ENCODE measurements at places on chromosomes 4 and X.

DNA sequence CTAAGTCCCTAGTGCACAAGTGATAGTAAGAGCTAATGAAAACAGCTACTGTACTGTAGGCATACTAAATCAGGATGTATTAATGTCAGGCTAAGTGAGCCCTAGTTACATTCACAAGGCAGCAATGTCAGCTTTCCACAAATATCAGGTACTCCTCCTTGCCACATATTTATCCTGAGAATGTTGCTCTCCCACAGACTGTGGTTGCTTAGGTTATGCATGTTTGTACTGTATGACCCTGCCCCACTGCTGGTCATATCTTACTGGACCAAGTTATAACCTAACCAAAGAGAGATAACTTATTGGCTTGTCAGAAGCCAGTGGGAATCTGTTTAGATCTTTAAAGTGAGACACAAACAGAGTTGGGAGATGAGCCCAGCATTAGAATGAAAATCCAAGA is 241.0 kb downstream of the SLC39A8 start:
- DNase-seq, result no peak

GRCh38 chr4:106140601-106141000 is 175.4 kb downstream of the TBCK start:
- no peak for DNase-seq

- DNase-seq, result no peak
These were observed 125.1 kb upstream of the PSAPL1 start for GRCh38 chr4:7559741-7560395.

GRCh38 chr4:145820407-145820806 is 118.2 kb downstream of the ZNF827 start:
- DNase-seq, result no peak

- no peak for DNase-seq
These were observed 36.9 kb downstream of the CNOT6L start for GRCh38 chr4:77782102-77782835.

DNA sequence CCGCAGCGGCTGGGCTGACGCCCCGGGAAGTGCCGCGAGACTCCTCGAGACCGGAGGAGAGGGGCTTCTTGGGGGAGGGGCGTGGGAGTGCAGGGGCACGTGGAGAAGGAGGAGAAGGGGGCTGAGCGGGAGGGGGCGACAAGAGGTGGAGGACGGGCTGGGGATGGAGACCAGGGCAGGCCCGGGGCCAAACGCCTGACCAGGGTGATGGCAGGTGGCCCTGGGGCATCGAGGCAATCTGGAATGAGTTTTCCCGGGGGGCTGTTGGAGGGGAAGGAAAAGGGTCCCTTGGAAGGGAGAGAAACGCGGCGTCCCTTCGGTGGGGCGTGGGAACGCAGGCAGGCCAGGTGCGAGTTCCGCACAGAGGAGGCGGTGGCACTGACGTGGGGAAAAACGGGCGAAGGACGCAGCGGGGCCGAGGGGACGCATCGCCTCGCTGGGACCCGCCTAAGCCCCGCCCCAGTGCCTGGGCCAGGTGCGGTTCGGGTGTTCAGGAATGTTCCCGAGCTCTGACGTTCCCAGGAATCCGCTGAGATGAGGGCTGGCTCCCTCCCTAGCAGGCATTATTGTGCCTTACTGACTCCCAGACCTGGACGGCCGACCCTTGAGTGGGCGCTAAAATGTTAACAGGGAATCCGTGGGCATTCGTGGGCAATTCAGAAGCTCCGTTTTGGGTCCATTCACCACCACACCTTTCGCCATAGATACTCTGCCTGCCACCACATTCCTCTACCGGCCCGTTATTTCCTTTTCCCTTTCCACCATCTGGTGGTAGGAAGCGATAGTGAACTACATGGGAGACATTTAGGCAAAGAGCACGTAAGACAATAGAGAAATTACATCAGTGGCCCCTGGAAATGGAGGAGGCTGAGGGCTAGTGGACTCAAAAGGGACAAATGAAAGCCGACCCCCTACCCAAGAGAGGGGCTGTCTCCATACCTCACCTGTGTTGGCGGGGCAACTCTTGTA is 795 bp upstream of the SH3KBP1 start:
- DNase-seq, result peak; percentile 62

GRCh38 chr4:147182041-147182440 is 236.4 kb upstream of the TTC29 start:
- DNase-seq, result no peak
